ENCODE measurements at places on chromosomes 1 and 21.

- DNase-seq: no peak
Measured at GRCh38 chr1:5105744-5106143, 451.3 kb downstream of the AJAP1 start.

DNA sequence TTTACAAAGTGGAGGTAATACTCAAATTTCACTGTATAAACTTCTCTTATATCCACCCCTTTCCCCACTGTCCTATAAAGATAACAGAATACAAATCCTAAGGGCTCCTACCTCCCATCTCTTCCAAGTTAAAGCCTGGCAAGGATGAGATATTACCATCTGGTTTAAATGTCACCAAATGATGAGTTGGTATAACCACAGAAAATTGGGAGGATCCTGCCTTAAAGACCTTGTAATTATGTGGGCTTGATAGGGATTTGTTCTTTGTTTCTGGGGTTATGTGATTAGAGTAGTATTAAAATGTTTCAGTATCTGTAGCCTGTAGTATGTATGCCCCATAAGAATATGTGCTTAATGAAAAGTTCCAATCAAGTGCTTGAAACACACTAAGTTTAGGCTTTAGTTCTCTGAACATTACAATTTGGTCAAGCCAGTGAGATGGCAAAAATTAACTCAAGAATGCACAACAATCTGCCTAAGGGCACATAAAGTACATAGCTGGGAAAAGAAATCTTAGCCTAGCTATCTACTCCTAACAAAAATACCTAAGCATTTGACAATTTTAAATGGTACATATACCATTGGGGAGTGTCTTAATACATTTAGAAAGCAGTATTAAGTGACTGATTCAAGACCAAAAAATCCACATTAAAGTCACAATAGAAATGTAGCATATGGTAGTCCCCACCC is 14.0 kb downstream of the KDM5B start:
- no peak for DNase-seq

DNA sequence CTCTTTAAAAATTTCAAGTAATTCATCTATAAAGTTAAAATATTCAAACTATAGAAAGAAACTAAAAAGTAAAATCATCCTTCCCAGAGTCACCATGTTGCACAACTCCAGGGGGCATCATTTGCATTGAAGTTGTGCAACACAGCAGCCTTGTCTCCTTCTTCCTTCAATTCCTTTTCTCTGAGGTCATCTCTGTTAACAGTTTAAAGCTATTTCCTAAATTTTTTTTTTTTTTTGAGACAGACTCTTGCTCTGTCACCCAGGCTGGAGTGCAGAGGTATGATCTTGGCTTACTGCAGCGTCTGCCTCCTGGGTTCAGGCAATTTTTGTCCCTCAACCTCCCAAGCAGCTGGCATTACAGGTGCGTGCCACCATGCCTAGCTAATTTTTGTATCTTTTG is 7.1 kb downstream of the RHBG start:
- DNase-seq: no peak

GRCh38 chr21:21179619-21180298 is 181.6 kb downstream of the NCAM2 start:
- DNase-seq: no peak

DNA sequence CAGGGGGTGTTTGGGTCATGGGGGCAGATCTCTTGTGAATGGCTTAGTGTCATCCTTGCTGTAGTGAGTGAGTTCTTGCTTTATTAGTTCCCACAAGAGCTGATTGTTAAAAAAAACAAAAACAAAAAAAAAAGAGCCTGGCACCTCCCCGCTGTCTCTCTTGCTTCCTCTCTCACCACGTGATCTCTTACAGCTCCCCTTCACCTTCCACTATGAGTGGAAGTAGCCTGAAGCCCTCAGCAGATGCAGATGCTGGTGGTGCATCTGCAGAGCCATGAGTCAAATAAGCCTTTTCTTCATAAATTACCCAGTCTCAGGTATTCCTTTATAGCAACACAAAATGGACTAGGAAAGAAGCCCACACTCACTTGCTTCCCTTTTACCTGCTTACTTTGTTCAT is 17.2 kb upstream of the RGL1 start:
- DNase-seq: no peak
